Dorsolateral prefrontal cortex (tissue), 122 donors: ENCODE measurements at places on chromosomes 16 and 17.

- no peak for DNase-seq
These were observed 49.2 kb upstream of the CBFA2T3 start for GRCh38 chr16:89026121-89026612.

GRCh38 chr16:27355610-27356009, 41.8 kb downstream of the IL4R start:
- no peak for DNase-seq

GRCh38 chr17:77474292-77474988, 333.7 kb downstream of the SEC14L1 start:
- DNase-seq, result no peak

GRCh38 chr17:57649731-57650484, 95.2 kb downstream of the CCDC182 start:
- DNase-seq, result no peak

GRCh38 chr16:19499481-19499880, 22.4 kb downstream of the GDE1 start:
- no peak for DNase-seq

GRCh38 chr17:64332502-64332901, 58.2 kb downstream of the PECAM1 start:
- no peak for DNase-seq

DNA sequence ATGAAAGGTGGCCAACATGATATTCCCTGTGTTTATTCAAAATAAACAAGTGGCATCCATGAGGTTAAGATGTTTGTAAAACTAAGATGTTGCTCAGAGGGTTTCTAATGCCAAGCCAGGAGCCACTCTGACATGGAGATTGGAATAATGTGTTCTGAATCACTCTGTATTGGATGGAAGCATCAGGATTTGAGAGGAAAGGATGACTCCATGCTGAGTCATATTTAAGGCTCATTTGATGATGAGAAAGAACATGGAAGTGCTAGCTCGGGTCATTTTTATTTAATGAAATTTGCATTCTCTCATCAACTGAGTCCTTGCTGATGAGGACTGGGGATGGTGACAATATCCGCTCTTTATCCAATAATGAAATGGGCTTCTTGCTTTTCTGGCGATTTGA, 6.2 kb downstream of the VAT1L start:
- no peak for DNase-seq

DNA sequence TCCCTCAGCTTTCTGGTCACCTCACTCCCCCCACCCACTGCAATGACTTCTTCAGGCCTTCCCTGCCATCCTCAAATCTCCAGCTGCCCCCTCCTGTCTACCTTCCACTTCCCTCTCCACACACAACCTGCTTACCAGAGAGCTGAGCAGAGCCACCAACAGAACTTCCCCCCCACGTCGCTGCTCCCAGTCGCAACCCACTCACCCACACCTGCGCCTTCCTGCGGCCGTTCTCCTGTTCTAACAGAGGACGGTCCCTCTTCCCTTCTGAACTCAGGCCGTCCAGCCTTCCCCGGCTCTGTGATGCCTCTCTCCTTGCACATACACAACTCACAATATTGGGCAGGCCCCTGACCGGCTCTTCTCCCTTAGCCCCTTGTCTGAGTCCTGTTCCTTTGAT, 13.6 kb upstream of the NLRC5 start:
- DNase-seq, result no peak

DNA sequence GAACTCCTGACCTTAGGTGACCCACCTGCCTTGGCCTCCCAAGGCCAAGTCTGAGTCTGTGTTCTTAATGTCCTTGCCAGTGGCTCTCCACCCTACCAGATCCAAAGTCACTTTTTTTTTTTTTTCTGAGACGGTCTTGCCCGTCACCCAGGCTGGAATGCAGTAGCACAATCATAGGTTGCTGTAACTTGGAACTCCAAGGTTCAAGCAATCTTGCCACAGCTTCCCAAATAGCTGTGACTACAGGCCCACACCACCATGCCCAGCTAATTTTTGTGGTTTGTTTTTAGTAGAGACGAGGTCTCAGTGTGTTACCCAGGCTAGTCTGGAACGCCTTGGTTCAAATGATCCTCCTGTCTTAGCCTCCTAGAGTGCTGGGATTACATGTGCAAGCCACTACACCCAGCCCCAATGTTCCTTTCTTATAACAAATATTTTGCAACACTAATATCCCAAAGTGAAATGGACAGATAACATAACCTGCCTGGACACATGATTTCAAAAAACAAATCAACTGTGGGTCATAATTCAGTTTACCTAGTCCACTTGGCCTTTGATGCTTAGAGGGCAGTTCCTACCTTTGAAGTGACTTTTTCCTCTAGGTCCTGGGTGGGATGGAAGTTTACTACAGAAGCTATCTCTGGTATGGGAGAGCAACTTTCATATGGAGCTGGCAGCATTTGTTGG, 4.0 kb upstream of the RAPGEFL1 start:
- no peak for DNase-seq

DNA sequence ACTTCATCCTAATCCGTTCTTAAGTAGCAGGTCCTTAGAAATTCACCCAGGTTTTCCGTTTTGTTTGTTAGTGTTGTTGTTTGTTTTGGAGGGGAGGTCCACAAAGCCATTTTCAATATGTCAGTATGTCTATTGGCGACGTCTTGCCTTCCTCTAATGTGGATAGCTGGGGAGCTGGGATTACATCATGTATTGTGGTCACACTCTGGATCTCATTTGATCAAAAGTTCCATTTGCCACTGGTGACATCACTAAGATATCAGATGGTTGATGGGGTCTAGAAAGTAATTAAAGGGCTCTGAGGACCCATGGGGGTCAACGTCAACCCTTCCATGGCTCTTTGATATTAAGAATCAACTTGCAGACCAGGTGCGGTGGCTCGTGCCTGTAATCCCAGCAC, 2.7 kb upstream of the EPN3 start:
- no peak for DNase-seq

DNA sequence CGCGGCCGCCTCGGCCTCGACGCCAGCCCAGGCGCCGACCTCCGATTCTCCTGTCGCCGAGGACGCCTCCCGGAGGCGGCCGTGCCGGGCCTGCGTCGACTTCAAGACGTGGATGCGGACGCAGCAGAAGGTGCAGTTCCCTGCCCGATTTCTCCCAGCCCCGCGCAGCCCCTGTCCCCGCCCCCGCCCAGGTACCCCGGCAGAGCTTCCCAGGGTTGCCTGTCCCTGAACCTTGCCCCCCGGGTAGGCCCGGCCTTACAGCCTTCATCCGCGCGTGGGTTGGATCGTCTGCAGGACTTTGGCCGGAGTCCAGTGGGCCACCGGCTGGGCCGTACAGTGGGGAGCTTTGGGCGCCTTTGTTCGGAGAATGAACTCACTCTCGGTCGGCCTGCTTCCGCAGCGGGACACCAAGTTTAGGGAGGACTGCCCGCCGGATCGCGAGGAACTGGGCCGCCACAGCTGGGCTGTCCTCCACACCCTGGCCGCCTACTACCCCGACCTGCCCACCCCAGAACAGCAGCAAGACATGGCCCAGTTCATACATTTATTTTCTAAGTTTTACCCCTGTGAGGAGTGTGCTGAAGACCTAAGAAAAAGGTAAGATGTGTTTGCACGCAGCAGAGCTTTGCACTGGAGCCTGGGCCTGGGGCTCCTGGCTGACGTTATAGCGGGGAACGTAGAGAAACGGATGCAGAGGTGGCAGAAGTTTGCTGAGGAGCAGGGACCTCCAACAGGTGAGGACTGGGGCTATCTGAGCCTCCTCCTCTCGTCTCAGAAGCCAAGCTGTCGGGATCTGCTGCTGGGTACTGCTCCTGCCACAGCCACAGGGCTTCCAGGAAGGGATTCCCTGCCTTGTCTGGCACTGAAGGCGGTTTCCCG, 593 bp downstream of the GFER start:
- no peak for DNase-seq

GRCh38 chr17:22443061-22443460, 750.7 kb downstream of the KCNJ18 start:
- no peak for DNase-seq

GRCh38 chr17:57551321-57552079, 193.6 kb downstream of the CCDC182 start:
- DNase-seq, result no peak

- no peak for DNase-seq
These were observed 31.2 kb downstream of the TMEM238L start for GRCh38 chr17:10772425-10773380.
